ENCODE measurements at places on chromosomes 16 and 17.

GRCh38 chr17:20256144-20256543 lies 211.2 kb downstream of the LGALS9B start:
- no peak for DNase-seq

DNA sequence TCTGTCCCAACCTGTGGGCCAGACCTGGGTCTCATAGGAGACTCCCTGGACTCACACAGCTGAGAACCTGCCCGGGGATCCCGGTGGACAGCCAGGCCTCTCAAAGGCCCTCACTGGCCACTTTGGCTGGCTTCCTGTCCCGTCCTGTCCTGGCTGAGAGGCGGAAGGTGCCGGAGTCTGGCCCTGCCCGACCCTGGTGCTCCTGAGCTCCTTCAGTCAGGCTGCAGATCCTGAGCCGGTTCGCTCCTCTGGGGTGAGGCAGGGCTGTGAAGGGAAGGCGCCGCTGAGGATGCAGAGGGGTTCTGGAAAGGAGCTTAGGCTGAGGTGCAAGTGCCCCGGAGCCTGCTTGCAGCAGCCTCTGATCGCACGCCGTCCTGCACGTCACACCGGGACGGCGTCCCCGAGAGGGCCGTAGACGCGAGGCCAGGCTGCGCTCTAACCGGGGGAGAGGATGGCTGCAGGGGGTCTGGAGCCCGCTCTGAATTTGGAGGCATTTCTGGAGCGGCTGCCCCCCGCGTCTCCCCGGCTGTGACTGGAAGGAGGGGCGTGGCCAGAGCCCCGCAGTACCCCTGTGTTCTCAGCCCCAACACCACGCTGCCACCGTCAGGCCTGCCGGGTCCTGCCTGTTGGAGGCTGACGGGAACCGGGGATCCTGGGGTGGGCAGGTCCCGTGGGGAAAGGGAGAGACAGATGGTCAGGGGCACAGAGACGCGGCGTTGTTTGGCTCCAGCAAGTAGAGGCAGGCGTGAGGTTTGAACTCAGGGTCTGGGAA lies 4.1 kb downstream of the HGS start:
- no peak for DNase-seq

- peak; percentile 87 for DNase-seq
These were observed 1.0 kb downstream of the LYRM1 start for GRCh38 chr16:20901436-20902112.

DNA sequence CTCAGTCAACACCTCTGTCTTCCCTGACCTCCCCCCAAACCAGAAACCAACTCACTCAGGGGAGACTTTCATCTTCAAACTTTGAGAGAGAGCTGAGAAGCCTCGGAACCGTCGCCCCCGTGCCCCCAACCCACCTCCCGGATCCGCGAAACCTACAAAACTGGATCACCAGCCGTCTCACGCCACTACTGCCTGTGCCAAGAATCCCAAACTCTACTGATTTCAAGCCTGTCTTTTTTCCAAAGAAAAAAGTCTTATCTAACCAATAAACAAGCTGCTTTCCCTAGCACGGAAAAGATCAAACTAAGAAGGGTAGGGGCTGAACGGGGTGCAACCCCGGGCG lies 2.0 kb downstream of the AXIN2 start:
- no peak for DNase-seq

- no peak for DNase-seq
These were observed 75.0 kb downstream of the RAP1GAP2 start for GRCh38 chr17:2871205-2871604.

- DNase-seq, result no peak
These were observed 1.1 kb downstream of the GPS2 start for GRCh38 chr17:7313890-7314718.

DNA sequence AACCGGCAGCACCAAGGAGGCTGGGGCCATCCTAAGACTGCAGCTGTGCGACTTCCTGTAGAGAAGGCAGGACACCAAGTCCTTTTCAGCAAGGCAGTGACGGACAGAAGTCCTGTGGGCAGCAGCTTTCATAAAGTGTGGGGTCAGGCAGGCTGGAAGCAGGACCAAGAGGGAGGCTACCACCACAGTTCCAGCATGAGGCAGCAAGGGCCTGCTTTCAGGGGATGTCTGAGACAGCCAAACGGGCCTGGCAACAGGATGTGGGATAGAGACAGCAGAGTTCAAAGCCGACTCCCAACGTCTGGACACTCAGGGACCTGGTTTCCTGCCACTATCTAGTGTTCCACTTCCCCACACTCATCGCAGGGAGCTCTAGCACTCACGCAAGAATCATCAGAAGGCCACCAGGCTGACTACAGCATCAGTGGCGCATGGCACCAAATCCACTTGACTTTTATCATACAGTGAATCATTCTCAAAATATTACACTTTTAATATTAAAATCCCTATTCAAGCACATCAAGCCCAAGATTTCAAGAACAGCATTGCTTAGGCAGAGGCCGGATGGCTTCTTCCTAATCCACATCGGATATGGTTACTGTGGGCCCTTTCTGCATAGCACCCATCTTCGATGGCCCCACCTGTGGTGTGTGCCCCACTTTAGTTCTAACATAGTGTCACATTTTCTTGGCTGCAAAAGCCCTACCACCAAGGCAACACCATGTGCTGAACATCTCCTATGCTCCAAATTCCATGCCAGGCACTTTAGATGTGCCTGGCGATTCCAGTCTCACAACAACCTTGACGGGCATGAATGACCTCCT lies 5.2 kb downstream of the USP7 start:
- DNase-seq, result peak; percentile 79

DNA sequence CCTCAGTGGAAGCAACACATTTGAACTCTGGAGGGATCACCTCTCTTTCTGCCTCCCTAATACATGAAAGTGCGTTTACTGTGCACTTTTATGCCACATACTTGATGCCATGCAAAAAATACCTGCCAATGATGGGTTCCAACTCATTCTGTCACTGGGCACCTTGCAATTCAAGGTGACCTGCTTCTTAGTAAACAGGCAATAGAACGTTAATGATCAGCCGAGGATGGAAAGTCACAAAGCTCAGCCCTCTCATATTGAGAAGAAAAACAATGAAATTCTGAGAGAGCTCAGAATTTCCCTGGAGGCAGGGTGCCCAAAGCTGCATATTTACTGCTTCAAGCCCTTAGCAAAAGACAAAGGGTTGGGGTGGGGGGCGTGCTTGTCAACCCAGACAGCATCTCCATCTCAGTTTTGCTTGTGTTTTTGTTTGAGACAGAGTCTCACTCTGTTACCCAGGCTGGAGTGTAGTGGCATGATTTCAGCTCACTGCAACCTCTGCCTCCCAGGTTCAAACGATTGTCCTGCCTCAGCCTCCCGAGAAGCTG lies 23.2 kb downstream of the LITAF start:
- DNase-seq, result no peak

- peak; percentile 96 for DNase-seq
These were observed 21.9 kb upstream of the EIF1 start for GRCh38 chr17:41666708-41667279.

DNA sequence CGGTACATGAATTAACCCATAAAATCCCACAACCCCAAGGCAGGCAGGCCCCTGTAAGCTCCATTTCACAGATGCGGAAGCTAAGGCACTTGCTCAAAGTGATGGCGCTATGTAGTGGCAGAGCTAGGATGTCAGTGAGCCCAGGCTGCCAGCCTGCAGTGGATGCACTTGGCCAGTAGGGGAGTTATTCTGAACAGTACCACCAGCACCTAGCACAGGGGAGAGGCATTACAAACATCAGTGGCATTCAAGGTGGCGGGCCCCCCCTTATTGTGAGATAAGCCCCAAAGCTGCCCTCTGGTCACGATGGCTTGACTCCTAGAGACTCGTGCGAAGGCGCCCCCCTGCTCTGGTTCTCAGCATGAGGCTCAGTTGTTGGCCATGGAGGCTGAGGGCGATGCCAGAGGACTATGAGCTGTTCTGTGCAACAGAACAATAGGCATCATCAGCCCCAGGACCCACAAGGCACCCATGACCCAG lies 33.8 kb downstream of the GTF3C1 start:
- DNase-seq, result peak; percentile 36

DNA sequence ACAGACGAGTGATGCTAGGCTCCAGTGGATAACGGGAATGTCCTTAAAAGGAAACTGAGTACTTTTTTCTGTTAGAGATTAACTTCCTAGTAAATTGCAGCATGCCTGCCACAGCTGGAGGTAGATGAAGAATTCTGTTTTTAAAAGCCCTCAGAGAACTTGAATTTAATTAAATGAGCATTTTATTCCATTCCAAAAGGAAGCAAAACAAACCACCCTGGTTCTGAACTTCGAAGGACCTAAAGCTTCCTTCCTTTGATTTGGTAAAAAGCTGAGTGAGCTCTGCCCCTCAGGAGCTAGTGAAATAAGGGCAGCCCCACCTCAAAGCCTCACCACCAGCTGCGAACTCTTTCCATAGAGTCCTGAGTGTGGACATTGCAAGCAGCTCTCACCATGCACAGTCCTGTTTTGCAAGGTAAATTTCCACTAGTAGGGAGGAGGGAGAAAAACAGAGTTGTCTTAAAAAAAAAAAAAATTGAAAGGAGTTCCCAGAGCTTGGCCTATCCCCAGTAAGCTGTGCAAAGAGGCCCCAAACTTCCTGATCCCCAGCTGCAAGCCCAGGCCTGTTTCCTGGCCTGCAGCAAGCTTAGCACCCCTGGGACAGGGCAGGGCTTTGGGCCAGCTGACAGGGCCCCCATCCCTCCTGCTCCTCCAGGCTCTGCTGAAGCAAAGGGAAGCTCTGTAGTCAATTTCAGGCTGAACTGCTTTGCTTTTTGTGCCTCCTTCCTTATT lies 11.2 kb downstream of the CHD9NB start:
- DNase-seq, result no peak

GRCh38 chr16:2040787-2041522 lies 6.7 kb downstream of the NTHL1 start:
- DNase-seq, result no peak

DNA sequence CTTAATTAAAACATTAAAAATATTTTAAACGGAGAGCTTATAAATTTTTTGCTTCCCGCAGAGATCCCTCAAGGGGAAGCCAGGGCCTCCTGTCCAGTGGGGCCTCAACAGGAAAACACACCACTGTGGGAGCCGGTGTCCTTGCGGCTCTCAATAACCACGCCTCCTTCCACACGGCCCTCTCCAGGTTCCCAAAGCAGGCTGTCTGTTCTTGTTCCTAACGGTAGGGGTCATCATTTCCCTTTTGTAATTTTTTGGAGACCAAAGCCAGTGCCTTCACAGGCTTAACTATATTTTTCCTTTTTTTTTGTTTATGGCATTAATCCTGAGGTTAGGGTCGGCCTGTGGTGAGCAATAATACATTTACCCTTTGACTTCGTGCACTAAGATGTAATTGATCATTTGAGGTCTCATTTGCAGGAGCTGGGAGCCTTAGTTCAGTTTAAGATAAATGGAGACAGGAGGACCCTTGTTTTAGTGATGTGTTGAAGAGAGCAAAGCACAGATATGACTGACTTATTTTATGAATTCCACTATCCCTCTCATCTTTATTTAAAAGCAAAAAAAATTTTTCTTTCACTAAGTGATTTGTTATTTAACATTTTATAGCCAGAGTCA lies 77.5 kb upstream of the N4BP1 start:
- DNase-seq, result peak; percentile 74

DNA sequence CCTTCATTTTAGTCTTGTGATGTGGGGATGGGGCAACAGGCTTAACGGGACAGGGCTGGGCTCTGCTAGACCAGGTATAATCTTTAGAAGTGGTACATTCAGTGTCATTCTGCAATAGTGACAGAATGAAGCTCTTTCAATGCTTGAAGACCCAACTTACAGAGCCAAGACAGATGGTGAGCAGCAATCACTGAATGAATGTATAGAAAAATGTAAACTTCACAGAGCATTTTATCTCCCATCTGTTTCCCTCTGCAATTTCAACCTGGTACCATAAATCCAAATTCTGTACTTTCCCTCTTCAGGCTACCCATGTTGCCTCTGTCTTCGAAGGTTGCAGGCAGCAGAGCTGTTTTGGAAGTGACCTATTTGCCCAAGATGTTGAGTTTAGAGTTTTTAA lies 33.5 kb upstream of the GOT2 start:
- DNase-seq, result no peak

GRCh38 chr17:60049936-60050335 lies 28.8 kb downstream of the HEATR6 start:
- DNase-seq, result no peak

- DNase-seq, result no peak
These were observed 341.0 kb downstream of the KCNJ2 start for GRCh38 chr17:70510288-70510687.

DNA sequence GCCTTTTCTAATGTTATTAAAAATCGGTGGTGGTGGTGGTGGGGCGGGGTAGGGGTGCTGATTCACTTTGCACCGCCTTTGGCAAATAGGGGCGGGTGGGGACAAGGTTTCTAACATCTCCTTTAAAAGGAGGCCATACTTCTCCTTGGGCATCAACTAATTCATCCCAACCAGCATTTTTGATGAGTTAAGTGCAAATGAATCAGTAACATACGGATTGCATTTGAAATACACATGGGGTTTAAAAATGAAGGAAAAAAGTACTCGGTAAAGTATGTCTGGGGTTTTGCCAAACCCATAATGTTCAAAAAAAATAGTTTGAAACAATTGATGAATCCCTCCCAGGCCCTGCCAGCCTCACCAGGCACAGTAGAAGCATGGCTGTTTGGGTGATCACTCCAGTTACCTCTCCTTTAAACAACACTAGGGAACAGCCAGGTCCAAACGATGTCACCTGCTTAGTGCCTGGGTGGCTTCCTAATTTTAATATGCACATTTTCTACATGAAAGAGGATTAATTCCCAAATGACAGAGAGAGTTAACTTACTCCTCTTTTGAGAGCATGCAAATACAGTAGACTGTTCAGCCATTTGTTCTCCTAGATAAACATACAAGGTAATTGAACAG lies 107.2 kb downstream of the ANKFN1 start:
- DNase-seq, result no peak

- DNase-seq, result no peak
These were observed at the start of gene G6PC1 for GRCh38 chr17:42900460-42901331. TSS of gene G6PC1 (plus strand) at chr17:42900799. CDS start at chr17:42900877, 78 bp downstream.

DNA sequence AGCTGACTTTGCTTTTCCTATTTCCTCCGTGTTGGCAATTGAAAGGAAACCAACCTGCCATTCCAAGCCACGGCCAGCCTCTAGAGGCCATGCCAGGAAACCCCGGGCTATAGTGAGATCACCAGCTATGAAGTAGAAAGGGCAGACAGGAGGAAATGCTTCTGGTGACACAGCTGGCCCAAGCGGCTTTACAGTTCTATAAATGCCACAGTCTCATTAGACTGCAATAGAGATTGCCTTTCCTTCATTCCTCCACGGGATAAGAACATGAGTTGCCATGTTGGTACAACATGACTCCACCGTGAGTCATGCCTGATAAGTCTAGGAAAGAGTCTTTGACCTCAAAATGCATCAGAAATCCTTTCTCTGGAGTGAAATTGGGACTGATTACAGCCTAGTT lies 384.9 kb downstream of the GRIN2A start:
- DNase-seq, result no peak

DNA sequence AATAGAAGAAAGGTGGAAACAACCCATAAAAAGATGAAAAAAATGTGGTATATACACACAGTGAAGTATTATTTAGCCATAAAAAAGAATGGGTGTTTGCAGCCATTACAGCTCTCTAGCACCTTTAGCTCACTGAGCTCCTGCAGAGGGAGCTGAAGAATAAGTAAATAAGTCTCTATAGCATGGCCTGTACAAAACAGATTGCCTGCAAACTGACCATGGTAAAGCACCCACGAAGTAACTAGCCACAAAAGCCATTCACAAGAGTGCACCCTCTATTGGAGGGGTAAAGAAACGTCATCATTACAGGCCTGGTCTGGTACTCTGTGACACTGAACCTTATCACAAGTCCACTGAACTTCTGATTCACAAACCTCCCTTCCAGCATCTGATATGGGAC lies 76.3 kb downstream of the USP32 start:
- DNase-seq, result no peak

- no peak for DNase-seq
These were observed 104.9 kb upstream of the HS3ST4 start for GRCh38 chr16:25586826-25587225.
